ENCODE measurements at places on chromosomes 5 and 9.

GRCh38 chr9:73199886-73200285, 48.2 kb downstream of the ANXA1 start:
- no peak for DNase-seq

GRCh38 chr9:108441726-108442125, 414.1 kb downstream of the ACTL7B start:
- DNase-seq, result no peak

DNA sequence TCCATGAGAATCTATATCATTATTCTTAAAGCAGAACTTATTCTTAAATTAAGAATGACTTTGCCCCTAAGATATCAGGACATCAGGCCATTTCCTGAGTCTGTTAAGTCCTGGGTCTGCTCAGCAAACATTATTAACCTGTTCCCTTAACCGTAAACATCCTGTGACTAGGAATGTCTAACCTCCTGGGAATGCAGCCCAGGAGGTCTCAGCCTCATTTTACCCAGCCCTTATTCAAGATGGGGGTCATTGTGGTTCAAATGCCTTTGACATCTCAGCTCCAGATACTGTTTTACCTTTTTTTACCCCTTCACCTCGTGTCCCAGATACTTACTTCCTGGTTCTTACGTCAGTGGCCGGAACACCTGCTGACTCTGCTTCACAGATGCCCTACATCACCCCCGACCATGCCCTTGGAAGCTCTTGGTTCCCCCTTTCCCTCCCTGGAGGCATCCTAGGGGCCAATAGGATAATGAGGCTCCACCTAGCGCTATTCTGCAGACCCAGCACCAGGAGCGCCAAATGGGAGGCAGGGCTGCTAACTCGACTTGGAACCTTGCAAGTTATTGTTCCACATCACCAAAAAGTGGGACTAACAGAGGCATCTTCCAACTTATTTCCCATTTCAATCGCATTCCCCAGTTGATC, 182.5 kb downstream of the MED10 start:
- DNase-seq, result no peak

DNA sequence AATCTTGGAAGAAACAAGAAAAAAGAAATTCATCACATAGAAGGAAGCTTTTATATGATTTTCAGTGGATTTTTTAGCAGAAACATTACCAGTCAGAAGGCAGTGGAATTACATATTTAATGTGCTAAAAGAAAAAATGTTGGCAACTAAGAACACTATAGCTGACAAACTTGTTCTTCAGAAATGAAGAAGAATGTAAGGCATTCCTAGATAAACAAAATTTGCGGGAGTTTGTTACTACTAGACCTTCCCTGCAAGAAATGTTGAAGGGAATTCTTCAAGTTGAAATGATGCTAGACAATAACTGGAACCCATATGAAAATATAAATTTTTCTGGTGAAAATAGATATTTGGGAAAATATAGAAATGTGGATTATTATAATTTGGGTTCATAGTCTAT, 718.3 kb upstream of the GRAMD2B start:
- DNase-seq, result no peak

DNA sequence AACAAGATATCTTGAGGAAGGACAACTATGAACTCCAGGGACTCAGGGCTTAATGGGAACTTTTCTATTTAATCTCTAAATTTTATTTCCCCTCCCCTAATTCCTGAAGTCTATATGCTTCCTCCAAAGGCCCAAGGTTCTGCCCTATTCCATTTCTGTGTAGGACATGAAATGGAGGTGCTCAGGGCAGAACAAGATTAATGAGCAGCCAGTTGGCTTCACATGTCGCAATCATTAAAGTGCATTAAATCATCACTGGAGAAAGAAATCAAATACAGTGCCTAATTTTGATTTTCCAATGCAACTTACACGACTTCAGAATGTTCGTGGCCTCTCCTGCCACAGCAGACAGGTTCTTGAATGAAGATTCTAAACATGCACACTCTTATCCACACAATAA, 862.1 kb downstream of the PTPRD start:
- DNase-seq, result no peak

GRCh38 chr5:81789033-81789432, 38.1 kb upstream of the SSBP2 start:
- DNase-seq, result no peak

DNA sequence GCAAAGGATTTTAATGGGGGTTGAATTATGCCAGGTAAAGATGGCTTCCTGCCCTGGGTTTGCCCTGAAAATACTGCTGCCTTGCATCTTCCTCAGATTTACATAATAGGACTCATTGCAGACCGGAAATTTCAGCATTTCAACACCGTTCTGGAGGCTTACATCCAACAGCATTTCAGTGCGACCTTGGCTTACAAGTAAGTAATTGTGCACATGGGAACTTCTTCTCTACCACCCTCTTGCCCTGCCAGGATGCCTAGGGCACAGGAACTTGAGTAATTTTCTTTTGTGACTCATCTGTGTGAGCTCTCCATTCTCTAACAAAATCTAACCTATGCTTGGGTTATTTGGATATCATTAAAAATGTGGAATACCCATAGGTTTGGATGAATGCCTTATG, 80.2 kb downstream of the DOCK2 start:
- DNase-seq, result no peak

DNA sequence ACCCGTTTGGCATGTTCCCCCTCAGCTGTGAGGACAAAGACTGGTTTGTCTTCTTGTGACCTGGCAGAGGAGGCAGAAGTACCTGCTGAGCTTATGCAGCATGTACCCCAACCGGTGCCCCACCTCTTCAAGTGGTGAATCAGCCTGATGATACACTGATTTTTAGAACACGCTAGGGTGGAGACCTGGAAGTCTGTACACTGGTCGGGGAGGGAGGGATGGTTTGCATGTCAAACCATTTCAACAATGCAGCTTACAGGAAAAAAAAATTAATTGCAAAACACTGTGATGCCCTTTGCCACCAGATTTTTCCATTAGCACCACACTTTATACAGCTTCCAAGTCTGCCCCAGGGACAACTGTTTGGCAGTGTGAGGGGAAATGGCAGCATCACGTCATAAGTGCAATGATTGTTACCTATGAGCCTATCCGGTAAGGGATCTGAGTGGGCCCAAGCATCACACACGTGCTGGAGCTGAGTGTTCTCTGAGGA, 155.1 kb upstream of the DMRT1 start:
- DNase-seq, result no peak

GRCh38 chr5:66565878-66566277, 30.3 kb upstream of the MAST4 start:
- no peak for DNase-seq

DNA sequence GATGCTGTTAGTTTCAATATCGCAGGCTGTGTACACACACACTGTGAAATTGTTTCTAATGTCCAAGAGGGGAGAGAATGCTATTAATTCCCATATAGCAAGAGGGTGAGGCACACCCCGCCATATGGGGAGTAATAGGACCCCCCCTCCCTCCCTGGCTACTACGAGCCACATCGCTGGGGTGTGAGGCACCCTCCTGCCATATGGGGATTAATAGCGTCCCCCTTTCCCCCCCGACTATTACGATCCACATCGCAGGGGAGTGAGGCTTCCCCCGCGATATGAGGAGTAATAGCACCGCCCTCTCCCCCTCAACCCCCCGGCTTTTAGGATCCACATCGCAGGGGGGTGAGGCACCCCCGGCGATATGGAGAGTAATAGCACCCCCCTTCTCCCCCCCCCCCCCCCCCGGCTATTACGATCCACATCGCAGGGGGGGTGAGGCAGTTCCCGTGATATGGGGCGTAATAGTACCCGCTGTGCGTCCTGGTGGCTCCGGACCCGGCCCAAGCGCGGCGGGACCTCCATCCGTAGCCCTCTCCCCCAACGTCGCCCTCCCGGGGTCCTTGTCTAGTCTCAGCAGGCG, 494 bp upstream of the STK32A start:
- no peak for DNase-seq

- no peak for DNase-seq
Measured at GRCh38 chr5:89253666-89254352, 370.8 kb upstream of the MEF2C start.

- no peak for DNase-seq
Measured at GRCh38 chr9:106296426-106296825, 566.5 kb upstream of the ZNF462 start.

DNA sequence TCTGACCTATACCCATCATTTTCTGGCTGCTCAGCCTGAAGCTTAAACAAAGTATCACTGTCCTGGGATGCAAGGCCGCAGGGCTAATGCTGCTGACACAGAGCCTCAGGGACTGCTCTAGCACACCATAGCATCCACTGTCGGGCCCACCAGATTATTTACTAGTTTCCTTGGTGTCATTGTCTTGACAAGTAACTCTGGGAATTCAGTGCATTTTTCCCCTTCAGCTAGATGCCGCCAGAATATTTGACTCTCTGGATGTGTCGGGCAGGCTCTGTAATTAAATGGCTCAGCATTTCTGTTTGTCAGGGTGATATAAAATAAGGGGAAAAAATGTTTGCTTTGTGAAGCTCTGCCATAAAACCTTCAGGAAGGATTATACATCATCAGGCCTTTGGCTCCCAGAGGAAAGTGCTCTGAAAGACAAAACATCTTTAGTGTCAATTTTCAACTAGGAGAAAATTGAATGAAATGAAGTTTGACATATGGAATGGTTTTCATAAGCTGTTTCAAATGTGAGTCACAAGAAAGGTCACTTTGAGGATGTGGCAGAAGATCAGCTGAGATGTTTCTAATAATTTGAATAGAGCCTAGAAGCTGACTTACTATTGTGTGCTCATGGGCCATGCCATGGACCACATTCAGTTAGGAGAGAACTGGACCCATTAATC, 350.1 kb downstream of the TMEM232 start:
- no peak for DNase-seq

- peak; percentile 26 for DNase-seq
Measured at GRCh38 chr5:151924564-151925301, at the start of gene GLRA1. Gene GLRA1, minus strand, starts transcription at chr5:151924851. Its CDS starts 302 bp downstream, at chr5:151924549.

DNA sequence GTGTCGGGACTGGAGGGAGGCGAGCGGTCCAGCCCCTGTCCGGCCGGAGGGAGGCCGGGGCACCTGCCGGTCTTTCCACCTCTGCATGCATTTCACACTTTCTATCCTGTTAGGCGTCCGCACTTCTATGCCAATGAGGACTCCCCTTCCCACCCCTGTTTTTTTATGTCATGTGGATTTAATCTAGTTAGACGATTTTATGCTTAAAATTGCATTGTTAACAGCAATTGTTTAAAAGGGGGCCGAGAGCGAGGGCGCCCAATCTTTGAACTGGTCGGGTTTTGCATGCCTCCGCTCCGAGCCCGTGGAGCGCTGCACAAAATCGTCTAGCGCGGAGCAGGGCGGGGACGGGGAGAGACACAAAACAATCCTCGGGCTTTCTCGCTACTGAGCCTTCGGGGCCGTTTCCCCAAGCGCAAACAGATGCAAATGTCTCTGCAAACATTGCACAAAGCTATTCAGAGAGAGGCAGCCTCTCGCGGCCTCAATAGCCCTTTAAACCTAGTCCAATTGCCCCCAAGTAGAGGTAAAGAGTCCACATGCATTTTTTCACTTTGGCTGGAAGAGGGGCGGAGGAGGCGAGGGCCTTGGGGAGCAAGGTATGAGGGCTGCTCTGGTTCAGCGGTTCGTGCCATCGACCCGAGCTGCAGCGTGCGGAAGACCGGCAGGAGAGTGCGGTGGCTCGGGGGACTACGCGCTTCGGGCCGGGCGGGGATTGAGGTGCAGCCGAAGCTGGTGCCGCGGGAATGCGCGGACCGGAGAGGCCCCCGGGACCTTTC, 37.5 kb upstream of the TIFAB start:
- DNase-seq, result no peak

- no peak for DNase-seq
Measured at GRCh38 chr9:125744616-125745015, 2.6 kb upstream of the PBX3 start.

GRCh38 chr9:135741276-135742219, 39.6 kb downstream of the KCNT1 start:
- DNase-seq, result no peak

GRCh38 chr9:135139366-135139959, 52.0 kb downstream of the OLFM1 start:
- no peak for DNase-seq

- no peak for DNase-seq
Measured at GRCh38 chr5:32595118-32595517, 9.8 kb downstream of the SUB1 start.

GRCh38 chr5:79464695-79465332, 49.1 kb downstream of the HOMER1 start:
- no peak for DNase-seq

GRCh38 chr5:1484730-1485578, 38.8 kb downstream of the LPCAT1 start:
- no peak for DNase-seq

GRCh38 chr9:113301548-113301947, 1.6 kb downstream of the RNF183 start:
- DNase-seq, result no peak

DNA sequence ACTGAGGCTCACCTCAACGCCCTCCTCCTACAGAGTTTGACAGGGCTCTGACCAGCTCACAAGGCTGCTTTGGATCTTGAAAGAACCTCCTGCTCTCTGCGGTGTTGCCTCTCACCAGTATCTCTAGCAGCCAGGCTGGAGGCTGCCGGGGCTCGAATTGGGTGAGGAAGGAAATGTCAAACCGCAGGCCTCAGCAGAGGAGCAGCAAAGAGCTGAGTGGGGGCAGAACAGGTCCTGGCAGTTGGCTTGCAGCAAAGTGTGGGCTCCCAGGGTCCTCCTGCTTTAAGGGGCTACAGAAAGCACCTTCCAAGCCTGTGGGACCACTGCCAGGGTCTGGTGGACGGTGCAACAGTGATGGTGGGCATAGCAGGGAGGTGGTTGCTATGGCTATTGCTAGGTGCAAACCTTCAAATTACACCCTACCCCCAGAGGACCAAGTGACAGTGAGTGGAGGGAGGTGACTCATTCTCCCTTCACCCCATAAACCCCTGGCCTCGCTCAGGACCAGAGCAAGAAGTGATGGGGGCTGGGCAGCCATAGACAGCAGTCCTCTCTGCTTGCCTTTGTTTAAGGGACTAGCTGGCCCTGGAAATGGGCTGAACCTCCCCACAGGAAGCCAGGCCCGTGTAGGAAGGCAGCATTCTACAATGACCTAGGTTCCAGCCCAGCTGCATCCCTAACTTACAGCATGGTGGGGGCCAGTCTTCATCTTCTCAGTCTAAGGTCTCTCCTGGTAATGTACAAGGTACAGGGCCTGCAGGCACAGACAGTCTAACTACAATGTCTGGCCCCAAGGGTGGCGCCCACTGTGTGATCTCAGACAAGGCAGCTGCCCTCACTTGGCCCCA, 18.7 kb downstream of the LCP2 start:
- peak; percentile 67 for DNase-seq
